Stimulated activated CD8-positive, alpha-beta memory T cell treated with anti-CD3 and anti-CD28 coated beads, Interleukin-7, amount 100 ng/mL, for 24 hours (primary cell): ENCODE measurements at places on chromosomes 11 and 22.

GRCh38 chr11:11211888-11212287, 141.2 kb downstream of the CSNK2A3 start:
- no peak for DNase-seq

DNA sequence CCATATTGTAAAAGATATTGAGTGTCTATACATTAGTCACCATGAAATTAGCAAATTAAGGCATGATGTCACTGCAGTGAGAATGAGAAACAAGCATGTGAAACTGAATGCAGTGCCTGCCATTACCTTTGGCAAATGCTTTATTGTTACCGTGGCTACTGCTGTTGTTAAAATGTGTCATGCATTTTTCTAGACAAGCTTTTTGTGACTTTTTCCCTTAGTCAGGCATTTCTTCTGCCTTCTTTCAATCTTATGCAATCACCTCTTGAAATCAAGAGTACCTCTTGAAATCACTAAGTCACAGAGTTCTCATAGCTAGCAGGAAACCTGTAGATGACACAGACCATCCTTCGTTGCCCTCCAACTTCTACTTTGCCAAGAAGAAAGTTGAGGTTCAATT, 461.7 kb upstream of the TENM4 start:
- DNase-seq, result no peak

DNA sequence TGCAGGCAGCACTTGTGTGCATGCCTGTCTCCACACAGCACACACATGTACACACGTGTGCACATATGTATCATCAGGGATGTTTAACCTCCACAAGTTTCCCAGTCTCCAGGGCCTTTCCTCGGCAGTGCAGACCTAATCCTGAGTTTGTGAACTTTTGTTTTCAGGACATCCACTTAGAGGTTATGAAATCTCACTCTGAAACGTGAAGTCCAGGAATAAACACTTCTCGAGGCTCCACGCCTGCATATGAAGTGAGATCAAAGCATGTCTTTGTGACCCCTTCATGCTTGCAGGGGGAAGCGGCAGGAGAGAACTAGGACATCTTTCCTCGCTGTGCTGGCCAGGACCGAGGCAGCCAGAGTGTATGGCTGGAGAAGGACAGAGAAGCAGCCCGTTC, 3.1 kb downstream of the SHISAL1 start:
- DNase-seq, result no peak

DNA sequence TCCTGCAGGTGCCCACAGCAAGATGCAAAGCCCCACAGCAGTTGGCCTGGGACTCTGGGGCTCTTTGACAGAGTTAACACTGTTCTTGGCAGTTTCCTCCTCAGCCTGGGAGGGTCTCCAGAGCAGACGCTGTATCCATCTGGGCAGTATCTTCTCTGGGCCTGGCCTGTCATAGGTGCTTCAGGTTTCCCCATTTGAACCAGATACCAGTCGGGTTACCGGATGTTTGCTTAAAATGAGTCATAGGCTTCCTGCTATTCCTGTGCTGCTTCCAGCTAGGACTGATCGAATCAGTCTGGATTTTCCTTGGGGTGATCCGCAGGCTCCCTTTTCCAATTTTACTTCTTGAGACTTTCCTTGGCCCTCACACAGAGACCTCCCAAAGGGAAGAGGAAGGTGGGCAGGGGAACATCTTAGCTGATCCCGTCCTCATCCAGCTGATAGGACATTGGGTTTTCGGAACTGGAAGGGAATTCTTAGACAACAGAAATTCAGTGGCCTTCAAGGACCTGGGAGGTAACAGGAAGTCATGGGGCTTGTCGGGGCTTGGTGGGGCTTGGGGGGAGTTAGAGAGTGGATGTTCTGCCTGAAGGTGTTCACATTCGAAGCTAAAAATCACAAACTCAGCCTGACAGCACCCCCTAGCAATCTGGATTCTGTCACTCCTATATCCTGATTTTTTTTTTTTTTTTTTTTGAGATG, 2.4 kb upstream of the RANGAP1 start:
- DNase-seq, result no peak

GRCh38 chr22:38125751-38126201, 15.3 kb upstream of the BAIAP2L2 start:
- DNase-seq, result no peak

- no peak for DNase-seq
Observed at GRCh38 chr11:124724979-124725718, 14.6 kb upstream of the NRGN start.

DNA sequence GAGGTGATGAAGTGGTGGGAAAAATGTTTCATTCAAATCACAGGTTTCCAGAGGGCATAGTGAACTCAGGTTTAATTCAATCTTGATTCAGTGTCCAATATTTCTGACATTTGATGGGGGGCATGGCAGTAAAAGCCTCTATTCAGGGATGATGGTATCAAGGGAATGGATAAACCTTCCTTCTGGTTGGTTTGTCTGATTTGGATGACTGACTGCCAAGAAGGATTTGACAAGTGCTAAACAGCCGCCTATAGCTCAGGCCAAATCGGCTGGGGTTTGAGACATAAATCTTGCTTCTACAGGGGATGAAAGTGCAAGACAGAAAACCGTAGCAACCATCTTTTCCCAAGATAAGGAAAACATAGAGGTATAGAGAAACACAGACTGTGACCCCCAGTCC, 121.8 kb upstream of the C11orf87 start:
- no peak for DNase-seq

GRCh38 chr11:92216789-92217188, 7.8 kb upstream of the FAT3 start:
- DNase-seq, result no peak

DNA sequence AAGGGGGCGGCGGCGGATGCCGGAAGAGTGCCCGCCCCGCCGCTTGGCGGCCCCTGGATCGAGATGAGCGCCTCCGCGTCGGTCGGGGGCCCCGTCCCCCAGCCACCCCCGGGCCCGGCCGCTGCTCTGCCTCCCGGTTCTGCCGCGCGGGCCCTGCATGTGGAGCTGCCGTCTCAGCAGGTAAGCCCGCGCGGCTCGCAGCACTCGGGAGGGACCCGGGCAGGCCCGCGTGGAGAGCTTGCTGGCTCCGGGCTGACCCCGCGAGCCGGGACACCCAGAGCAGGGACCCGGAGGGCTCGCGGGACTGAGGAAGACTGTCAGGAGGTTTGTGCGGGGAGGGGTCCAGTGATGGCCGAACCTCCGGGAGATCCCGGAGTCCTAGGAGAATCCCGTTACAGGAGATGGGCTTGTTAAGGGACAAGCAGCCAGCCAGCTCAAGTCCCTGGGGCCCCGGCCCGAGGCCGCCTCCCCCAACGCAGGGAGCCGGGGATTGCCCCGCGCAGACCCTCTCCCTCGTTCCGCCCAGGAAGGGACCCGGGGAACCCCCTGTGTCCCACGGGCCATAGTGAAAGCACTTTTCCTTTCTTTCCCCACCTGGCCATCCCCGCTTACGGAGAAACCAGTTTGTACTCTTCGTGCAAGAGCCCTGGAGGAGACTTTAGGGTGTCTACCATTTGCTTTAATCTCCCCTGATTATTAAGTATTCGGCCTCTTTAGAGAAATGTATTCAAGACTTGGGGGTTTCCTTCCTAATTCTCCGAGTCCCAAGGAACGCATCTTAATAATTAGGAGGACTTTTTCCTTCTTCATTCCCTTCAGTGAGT, 547 bp downstream of the UVRAG start:
- DNase-seq, result peak; percentile 21

- DNase-seq, result no peak
Observed at GRCh38 chr11:25520459-25520858, 811.5 kb upstream of the ANO3 start.

DNA sequence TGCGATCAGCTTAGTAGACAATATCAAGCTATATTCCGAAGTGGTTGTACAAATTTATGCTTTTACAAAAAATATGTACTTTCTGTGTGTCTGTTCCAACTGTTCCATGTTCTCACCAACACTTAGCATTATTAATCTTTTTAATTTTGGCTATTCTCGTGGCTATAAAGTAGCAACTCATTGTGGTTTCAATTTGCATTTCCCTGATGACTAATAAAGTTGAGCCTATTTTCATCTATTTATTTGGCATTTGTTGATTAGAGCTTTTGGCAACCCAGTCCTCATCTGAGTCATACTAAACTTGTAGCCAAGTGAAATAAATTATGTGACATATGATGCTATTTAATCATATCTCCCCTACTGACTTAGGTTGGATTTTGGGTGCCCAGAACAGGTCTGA, 115.9 kb downstream of the FBXO7 start:
- DNase-seq, result no peak

- no peak for DNase-seq
Observed at GRCh38 chr11:2789791-2790567, 90.2 kb upstream of the KCNQ1OT1 start.

GRCh38 chr11:283405-284104, 5.3 kb downstream of the NLRP6 start:
- DNase-seq, result no peak

DNA sequence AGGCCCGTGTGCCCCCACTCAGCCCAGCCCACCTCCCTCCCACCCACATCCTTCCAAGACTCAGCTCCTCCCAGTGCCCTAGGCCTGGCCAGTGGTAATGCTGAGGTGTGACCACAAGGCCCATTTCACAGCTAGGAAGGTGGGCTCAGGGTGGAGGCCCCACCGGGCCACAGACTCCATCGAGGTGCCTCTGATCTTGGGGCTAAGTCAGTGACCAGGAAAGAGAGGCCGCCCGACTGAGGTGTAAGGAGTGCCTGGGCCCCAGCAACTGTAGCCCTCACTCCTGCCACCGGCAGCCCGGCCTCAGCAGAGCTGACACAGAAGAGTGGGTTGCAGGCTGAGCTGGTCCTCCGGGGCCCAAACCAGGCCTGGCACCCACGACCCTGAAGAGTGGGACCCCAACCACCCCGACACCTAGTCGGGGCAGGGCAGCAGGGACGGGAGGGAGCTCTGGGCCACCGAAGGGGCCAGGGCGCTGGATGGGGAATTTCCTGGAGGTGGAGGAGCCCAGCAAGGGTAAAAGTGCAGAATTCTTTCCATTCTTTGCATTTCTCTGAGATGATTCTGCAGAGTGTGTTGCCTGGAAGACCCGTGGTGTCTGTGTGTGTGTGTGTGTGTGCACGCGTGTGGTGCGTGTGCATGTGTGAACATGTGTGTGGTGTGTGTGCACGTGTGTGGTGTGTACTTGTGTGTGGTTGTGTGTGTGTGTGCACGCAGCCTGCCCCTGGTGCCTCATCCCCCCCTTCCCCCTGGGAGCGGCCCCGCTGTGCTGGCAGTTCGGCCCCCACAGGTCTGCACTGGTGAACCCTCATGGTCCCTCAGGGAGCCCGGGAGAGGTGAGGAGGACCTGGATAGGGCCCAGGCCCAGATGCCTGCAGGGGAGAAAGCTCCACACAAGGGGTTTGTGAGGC, 8.3 kb upstream of the PIM3 start:
- DNase-seq, result no peak

GRCh38 chr22:40218152-40218551, 40.4 kb downstream of the TNRC6B start:
- DNase-seq, result no peak

DNA sequence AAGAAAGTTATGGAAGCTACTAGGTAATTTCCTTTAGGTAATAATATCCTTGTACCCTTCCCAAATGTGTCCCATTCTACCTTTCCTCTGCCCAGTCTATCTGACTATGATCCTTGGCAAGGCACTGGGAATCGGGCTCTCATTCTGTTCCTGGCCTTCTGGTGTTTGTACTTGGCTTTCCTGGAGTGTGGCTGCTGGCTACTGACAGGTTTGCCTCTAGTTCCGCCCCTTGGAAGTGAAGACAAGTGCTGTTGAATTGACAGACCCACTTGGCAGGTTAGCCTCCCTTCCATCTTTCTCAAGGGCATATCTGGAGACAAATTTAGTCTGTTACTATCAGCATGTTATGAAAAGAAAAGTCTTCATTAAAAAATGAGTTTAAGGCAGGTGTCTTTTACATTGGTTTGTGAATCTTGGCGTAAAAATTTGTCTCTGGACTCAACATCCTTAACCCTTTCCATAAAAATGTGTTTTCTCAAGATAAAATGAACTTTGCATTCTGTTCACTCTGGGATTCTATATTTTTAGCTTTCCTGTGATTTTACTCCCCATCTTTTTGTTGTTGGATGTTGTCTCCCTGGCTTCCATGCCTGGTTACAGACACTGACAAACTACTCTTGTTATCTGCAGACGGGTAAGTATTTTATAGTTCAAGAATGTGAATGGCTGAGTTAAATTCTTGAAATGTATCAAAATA, 287.4 kb upstream of the PDGFD start:
- no peak for DNase-seq

DNA sequence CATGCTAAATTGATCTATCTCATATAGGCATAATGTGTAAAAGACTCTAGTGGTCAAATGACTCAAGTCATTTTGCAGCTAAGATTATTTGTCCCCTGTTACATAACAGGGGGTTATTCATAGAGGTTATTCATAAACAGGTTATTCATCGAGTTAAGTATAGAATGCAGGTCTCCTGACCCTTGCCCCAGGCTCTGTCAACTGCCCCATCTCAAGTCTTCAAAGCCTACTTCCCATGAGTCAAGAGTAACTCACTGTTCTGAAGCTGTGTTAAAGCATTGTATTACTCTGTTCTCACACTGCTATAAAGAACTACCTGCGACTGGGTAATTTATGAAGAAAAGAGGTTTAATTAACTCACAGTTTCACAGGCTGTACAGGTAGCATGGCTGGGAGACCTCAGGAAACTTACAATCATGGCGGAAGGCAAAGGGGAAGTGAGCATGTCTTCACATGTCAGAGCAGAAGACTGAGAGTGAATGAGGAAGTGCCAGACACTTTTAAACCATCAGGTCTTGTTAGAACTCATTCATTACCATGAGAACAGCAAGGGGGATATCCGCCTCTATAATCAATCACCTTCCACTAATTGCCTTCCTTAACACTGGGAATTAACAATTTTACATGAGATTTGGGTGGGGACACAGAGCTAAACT, 226.2 kb upstream of the BLID start:
- DNase-seq, result no peak

DNA sequence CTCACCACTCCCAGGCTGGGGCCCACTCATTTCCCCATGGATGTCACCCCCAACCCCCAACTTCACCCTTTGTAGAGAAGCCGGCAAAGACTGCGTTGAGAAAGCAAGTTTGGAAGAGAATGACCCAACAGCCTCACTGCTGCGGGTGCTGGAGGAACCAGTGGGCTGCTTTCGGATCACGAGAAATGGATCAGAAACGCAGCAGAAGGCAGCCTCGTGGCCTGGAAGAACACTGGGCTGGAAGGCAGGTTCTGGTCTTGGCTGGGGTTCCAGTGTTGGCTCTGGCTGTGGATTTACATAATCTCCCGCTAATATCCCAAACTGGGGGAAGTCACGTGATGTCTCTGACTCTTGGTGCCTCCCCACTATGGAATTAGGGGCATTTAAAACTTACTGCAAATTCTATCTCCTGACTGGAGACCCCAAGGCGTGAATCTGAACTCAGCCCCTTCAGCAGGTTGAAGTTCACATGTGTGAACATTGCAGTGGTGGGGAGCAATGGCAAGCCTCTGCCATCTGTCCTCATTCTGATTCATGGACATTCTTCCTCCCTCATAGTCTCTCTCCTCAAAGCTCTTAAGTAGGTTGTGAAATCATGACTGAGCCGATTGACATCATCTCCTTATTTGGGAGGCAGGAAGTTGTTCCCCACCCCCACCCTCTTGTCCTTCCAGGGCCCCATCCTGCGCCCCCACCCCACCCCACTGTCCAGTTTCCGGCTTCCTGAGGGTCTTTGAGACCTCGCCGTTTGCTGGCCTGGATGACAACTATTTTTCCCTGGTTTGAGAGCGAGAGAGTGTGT, 37.0 kb upstream of the TIMP3 start:
- DNase-seq, result no peak

GRCh38 chr11:45913514-45913913, 4.2 kb downstream of the PEX16 start:
- no peak for DNase-seq

- no peak for DNase-seq
Observed at GRCh38 chr22:48139776-48140175, 1377.3 kb downstream of the TBC1D22A start.

GRCh38 chr11:130118636-130119387, 40.8 kb upstream of the ST14 start:
- DNase-seq, result no peak
